ENCODE measurements at places on chromosomes 1 and 21. TPM values are rescaled to one million over a fixed set of nuclear protein-coding genes. Genes with fewer than 3 reads are reported as not detected.

Gene ZNF648
- not detected for total RNA-seq

Gene SPRR3
- not detected for total RNA-seq

Gene NDC1
- total RNA-seq, result 17.5 TPM

Gene TDRD5
- total RNA-seq, result 0.12 TPM

Gene DUSP23
- total RNA-seq, result 119 TPM

Gene FCN3
- total RNA-seq, result not detected

Gene TARS2
- 43.1 TPM for total RNA-seq

Gene WNT3A
- 0.10 TPM for total RNA-seq

Gene C2CD4D
- not detected for total RNA-seq

Gene BRINP3
- 0.26 TPM for total RNA-seq

Gene ATXN7L2
- total RNA-seq, result 3.8 TPM

Gene KCNT2
- 1.2 TPM for total RNA-seq

Gene PTPN7
- not detected for total RNA-seq

DNA sequence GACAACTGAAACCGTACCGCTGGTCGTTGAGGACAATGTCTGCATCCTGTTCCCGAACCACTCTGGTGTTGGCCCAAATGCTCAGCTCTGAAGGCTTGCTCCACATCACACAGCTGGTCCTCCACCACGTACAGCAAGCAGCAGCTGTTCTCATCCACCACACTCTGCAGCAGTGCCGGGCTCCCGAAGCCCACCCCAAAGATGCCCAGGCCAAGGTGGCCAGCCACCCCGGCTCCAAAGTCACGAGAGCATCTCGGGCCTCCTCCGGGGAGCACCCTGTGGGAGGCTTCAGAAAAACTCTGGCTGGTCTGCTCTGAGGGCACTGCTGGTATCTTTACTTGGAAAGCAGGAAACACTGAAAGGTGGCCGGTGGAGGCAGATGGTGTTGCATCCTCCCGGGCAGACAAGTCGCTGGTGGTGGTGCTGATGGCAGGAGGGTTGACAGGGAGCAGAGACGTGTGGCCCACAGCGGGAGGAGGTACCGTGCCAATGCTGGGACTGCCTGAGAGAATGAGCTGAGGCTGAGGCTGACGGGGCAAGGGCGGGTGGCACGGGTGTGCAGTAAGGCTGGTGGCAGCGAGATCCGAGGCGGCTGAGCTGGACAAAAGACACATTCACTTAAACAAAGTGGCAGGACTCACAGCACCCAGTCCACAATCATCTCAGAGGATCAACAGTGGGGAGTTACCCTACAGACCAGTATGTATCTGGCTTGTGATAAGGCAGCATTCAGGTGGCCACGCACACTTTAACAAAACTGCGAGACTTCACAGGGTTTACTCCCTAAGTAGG lies 6.5 kb upstream of the CCDC27 start:
- peaks cover 5% of the 10 kb centered on the region for H3K27me3 ChIP-seq
- DNase-seq, result no peak
- peak overlapping the region; percentile 72 for H3K4me3 ChIP-seq
- H3K4me1 ChIP-seq, result peaks cover 24% of the 10 kb centered on the region
- peaks cover 20% of the 10 kb centered on the region for H3K36me3 ChIP-seq

- H3K27ac ChIP-seq, result no peak overlapping the region
- no peaks in the 10 kb centered on the region for H3K27me3 ChIP-seq
- DNase-seq, result no peak
Observed at GRCh38 chr1:112737573-112737972, 22.4 kb upstream of the PPM1J start.

GRCh38 chr1:21839337-21840037 lies 27.4 kb downstream of the LDLRAD2 start:
- DNase-seq, result no peak
- H3K4me3 ChIP-seq, result no peak overlapping the region
- peaks cover 82% of the 10 kb centered on the region for H3K36me3 ChIP-seq
- H3K4me1 ChIP-seq, result no peaks in the 10 kb centered on the region
- no peak overlapping the region for H3K27ac ChIP-seq
- H3K27me3 ChIP-seq, result no peaks in the 10 kb centered on the region

GRCh38 chr1:178871551-178872320 lies 859 bp upstream of the ANGPTL1 start:
- H3K27me3 ChIP-seq, result no peaks in the 10 kb centered on the region
- no peak overlapping the region for H3K4me3 ChIP-seq
- no peaks in the 10 kb centered on the region for H3K36me3 ChIP-seq

- no peak overlapping the region for H3K4me3 ChIP-seq
- no peaks in the 10 kb centered on the region for H3K36me3 ChIP-seq
- peaks cover 6% of the 10 kb centered on the region for H3K4me1 ChIP-seq
- no peaks in the 10 kb centered on the region for H3K27me3 ChIP-seq
Observed at GRCh38 chr1:228979774-228980173, 244.5 kb downstream of the RHOU start.

GRCh38 chr1:186757851-186758250 lies 70.9 kb upstream of the PLA2G4A start:
- H3K4me1 ChIP-seq, result no peaks in the 10 kb centered on the region
- H3K27ac ChIP-seq, result no peak overlapping the region
- no peak for DNase-seq
- H3K36me3 ChIP-seq, result no peaks in the 10 kb centered on the region
- no peak overlapping the region for H3K4me3 ChIP-seq
- H3K27me3 ChIP-seq, result no peaks in the 10 kb centered on the region

DNA sequence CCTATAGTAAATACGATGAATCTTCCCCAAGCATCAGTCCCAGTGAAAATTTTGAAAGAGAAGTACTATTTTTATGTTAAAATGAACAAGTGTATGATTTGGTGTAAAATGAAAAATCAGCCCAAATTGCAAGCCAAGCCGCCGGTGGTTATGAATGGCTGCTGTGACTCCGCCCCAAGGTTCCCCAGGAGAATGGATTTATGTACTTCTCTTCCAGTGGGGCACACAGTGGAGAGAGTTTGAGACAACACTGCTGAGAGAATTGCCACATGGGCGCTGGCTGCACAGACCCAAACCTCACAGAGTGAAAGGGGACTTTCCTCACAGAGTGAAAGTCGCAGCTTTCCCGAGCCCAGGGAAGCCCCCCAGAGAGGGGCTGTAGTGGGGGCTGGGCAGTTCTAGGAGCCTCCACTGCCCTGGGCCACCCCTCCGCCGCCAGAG lies 24.0 kb downstream of the CDK18 start:
- no peak for DNase-seq
- H3K4me3 ChIP-seq, result no peak overlapping the region
- no peaks in the 10 kb centered on the region for H3K27me3 ChIP-seq
- no peak overlapping the region for H3K27ac ChIP-seq
- H3K36me3 ChIP-seq, result no peaks in the 10 kb centered on the region

- H3K4me3 ChIP-seq, result no peak overlapping the region
- H3K36me3 ChIP-seq, result no peaks in the 10 kb centered on the region
- H3K4me1 ChIP-seq, result no peaks in the 10 kb centered on the region
- H3K27me3 ChIP-seq, result no peaks in the 10 kb centered on the region
- DNase-seq, result no peak
Observed at GRCh38 chr1:186904361-186904760, 75.6 kb downstream of the PLA2G4A start.

DNA sequence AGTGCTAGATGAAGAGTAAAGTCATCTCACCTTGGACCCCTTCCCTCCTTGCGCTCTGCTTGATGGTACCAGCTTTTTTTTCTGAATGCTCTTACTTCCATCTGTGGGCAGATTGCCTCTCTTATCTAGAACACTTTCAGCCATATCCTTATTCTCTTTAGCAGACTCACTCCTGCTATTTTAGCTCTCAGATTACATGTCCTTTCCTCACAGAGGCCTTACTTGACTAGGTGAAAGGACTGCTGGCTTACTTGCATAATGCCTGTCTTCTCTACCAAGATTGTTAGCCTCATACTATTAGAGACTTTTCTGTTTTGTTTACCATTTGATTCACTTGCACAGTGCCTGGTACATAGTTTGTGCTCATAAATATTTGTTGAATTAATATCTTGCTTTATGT lies 9.3 kb downstream of the IFI44 start:
- H3K4me1 ChIP-seq, result no peaks in the 10 kb centered on the region
- DNase-seq, result no peak
- H3K36me3 ChIP-seq, result peaks cover 4% of the 10 kb centered on the region

- no peak overlapping the region for H3K27ac ChIP-seq
Observed at GRCh38 chr1:22266141-22266540, 123.2 kb upstream of the WNT4 start.

GRCh38 chr21:36542312-36543101 lies 62.6 kb upstream of the CLDN14 start:
- peaks cover 34% of the 10 kb centered on the region for H3K27me3 ChIP-seq
- H3K36me3 ChIP-seq, result no peaks in the 10 kb centered on the region
- no peak overlapping the region for H3K4me3 ChIP-seq
- no peaks in the 10 kb centered on the region for H3K4me1 ChIP-seq

DNA sequence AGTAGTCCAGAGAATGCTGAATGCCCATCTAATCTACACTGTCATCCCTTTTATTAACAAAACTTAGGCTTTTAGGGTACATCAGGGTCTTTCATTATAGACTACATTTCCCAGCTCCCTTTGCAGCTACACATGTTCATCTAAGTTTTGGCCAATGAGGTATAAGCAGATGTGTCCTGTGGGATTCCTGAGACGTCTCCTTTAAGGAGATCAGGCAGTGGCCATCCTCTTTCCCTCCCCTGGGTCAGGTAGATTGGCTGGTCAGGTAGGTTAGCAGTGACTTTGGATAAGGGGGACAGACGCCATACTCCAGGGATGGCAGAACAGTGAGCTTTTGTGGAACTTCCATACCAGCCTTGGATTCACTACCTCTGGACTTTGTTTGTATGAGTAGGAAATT lies 188.3 kb downstream of the FGGY start:
- H3K27ac ChIP-seq, result no peak overlapping the region
- H3K27me3 ChIP-seq, result no peaks in the 10 kb centered on the region
- no peaks in the 10 kb centered on the region for H3K36me3 ChIP-seq
- no peak for DNase-seq

DNA sequence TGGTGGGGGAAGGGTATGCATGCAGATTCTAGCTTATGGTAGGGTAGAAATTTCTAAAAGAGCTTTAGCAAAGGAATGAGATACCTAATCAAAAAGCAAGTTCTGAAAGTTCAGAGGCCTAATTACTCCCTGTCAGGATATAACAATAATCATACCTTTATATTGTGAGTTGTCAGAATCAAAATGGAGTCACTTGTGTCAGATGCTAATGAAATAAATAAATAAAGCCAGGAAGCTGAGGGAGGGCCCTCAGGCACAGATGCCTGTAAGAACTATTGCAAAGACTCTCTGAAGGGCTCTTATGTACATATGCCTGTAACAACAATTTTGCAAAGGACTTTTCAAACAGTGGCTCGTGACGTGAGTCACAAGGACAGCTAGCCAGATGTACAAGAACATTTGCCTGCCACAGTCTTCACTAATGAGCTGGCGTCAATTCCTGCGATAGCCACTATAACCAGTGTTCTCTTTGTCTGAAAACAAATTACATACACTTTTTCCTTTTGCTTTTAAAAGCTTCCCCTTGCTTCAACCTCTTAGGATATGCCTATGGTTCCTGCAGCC lies 27.4 kb upstream of the DNASE2B start:
- DNase-seq, result peak; percentile 39
- H3K4me1 ChIP-seq, result peaks cover 2% of the 10 kb centered on the region
- H3K27ac ChIP-seq, result no peak overlapping the region

- peaks cover 5% of the 10 kb centered on the region for H3K36me3 ChIP-seq
- H3K27me3 ChIP-seq, result no peaks in the 10 kb centered on the region
- peak overlapping the region; percentile 80 for H3K4me3 ChIP-seq
- DNase-seq, result peak; percentile 53
Observed at GRCh38 chr1:179230251-179230650, 774 bp upstream of the ABL2 start.

GRCh38 chr1:167276969-167277368 lies 56.3 kb downstream of the POU2F1 start:
- H3K27ac ChIP-seq, result no peak overlapping the region
- H3K4me3 ChIP-seq, result no peak overlapping the region
- H3K36me3 ChIP-seq, result peaks cover 6% of the 10 kb centered on the region
- no peak for DNase-seq
- peaks cover 23% of the 10 kb centered on the region for H3K4me1 ChIP-seq

- no peak overlapping the region for H3K4me3 ChIP-seq
- no peaks in the 10 kb centered on the region for H3K36me3 ChIP-seq
- no peak overlapping the region for H3K27ac ChIP-seq
- H3K27me3 ChIP-seq, result no peaks in the 10 kb centered on the region
- DNase-seq, result no peak
Observed at GRCh38 chr1:1426496-1427105, 5.5 kb upstream of the ANKRD65 start.

DNA sequence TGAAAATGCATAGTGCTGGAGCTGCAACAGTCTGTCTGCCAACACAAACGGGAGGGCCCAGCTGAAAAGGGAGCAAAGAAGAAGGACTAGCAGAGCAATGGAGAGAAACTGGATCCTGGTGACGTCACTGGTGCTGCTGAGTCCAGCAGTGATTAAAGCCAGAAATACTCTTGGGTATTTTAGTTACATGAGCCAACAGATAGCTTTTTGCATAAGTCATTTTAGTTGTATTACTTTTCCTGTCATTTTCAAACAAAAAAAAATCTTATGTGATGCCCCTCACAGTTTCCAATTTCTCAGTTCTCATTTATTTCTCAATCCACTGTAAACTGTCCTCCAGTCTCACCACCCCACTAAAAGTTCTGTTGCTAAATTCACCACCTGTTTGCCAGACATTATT lies 38.7 kb upstream of the NEK7 start:
- H3K27ac ChIP-seq, result no peak overlapping the region
- H3K4me3 ChIP-seq, result no peak overlapping the region
- H3K27me3 ChIP-seq, result no peaks in the 10 kb centered on the region

DNA sequence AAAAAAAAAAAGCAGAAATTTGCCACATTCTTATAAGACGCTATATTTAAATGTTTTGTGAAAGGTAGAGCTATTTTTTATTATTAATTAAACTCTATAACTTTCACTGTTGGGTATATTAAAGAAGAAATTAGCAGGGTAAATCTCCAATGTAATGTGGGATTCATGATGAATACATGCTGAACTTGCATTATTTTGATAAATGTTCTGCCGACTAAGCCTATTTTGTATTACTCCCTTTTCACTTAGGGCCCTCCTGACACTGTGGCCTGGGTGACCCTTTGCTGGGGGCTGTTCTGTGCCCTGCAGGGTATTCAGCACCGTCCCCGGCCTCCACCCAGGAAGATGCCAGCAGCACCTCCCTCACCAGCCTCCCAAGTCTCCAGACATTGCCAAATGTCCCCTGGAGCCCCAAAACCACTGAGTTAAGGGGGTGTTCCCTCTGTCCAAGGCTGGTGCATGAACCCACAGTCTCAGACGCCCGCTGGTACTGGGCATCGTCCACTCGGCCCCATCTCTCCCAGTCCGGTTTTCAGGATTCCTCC lies 22.5 kb downstream of the RSPH1 start:
- H3K4me3 ChIP-seq, result no peak overlapping the region
- DNase-seq, result no peak
- peak overlapping the region; percentile 68 for H3K27ac ChIP-seq

GRCh38 chr1:107433635-107434360 lies 293.0 kb downstream of the NTNG1 start:
- no peak overlapping the region for H3K27ac ChIP-seq
- no peaks in the 10 kb centered on the region for H3K36me3 ChIP-seq
- no peak overlapping the region for H3K4me3 ChIP-seq
- peaks cover 6% of the 10 kb centered on the region for H3K4me1 ChIP-seq

DNA sequence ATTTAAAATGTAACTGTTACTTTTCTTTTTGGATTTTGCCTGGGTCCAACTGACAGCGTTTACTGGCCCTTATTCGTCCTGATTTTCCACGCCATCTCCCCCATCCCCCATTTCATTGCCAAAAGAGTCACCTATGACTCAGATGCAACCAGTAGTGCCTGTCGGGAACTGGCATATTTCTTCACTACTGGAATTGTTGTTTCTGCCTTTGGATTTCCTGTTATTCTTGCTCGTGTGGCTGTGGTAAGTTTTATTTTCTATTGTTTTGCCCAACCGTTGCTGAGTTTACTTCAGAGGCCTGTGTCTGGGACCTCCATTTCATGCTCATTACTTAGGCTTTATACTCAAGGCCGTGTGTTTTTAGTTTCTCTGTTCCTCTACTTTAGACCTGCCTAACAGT lies 9.3 kb downstream of the LEPR start:
- H3K27me3 ChIP-seq, result no peaks in the 10 kb centered on the region
- peaks cover 81% of the 10 kb centered on the region for H3K36me3 ChIP-seq
- peak; percentile 94 for DNase-seq
- H3K4me1 ChIP-seq, result peaks cover 46% of the 10 kb centered on the region
- peak overlapping the region; percentile 93 for H3K27ac ChIP-seq

Measured in MCF 10A (cell line).